ENCODE measurements at places on chromosomes 6 and 20.
A peak's percentile ranks its signal among the peaks of the same experiment; 100 is the strongest.

DNA sequence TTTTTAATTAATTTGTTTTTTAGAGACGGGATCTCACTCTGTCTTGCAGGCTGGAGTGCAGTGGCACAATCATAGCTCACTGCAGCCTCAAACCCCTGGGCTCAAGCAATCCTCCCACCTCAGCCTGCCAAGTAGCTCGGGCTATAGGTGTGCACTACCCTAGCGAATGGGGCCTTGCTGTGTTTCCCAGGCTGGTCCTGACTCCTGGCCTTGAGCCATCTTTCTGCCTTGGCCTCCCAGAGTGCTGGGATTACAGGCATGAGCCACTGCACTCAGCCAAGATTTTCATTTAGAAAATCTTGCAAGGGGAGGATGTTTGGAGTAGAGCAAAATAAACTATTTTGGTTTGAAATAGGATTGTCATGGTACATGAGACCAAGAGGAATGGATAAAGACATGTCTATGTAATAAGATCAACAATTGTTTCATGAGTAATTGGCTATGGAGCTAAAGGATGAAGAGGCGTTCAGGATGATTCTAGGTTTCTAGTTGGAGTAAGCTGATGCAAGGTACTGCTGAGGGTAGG is 237.8 kb downstream of the UST start:
- no peak for DNase-seq

DNA sequence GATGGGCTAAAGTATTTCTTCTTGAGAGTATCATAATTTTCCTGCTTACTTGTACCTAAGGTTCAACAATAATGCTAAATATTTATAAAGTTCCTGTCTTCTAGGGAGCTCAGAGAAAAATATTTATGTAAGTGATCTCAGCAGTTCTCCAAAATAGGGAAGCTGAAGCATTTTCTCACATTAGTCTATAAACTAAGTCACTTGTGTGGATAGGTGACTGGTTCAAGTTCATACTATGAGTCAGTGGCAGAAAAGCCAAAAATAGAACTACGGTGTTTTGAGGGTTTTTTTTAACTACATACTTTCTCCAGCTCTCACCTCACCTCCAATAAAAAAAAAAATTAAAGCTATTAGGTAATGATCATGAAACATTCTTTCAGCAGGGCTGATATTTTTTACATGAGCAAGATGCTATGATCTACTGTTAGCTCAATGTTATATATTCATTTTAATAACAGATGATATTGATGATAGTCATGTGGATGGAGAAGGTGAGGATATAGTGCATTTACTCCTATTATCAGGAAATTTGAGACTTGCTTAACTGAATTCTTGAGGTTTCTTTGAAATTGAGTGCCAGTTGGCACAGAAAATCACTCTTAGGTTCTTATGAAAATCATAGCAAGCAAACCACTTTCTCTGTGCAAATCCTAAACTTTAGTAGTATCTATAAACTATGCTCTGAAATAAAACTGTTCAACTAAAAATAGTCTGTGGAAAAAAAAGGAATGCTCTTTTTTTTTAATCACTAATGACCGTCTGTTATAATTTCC is 4.1 kb upstream of the MOXD1 start:
- DNase-seq = no peak

GRCh38 chr6:160595838-160596832 is 67.9 kb downstream of the LPA start:
- no peak for DNase-seq

DNA sequence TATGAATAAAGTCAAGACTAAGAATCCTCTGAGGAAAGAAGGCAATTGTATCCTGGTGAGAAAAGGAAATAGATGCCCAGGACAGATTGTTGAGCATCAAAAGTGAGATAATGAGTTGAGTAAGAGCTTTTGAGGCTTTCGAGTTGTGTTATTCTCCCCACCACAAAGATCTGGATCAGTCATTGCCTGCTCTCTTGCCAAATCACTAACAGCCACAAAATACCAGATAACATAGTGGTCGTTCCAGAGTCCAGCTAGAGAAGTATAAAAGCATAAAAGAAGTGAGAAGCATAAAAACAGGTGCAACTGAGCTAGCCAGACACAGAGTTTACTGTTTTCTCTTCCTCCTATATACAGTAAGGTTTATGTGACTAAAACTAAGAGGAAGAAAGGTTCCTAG is 4.9 kb downstream of the SPINT4 start:
- no peak for DNase-seq

DNA sequence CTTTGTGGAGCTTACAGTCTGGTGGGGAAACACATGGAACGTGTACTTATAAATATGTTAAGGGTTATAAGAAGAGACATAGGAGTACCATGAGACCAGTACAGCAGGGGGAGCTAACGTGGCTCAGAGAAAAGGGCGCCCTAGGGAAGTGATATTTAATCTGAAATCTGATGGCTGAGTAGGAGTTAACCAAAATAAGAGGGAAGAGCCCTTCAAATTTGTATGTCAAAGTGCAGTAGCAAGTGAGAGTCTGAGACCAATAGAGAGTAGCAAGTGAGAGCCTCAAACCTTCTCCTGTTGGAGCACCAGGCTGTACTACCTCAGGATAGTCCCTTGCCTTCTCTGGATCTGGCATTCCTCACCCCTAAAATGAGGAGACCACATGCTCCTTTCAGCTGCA is 6.1 kb upstream of the PKIG start:
- no peak for DNase-seq

GRCh38 chr6:6823568-6824224 is 235.2 kb downstream of the LY86 start:
- no peak for DNase-seq

- DNase-seq = no peak
Observed at GRCh38 chr20:52494244-52494643, 302.7 kb upstream of the ZFP64 start.

- DNase-seq = peak; percentile 97
Observed at GRCh38 chr6:32175711-32176475, at the start of gene AGPAT1. Gene AGPAT1 (minus strand): TSS chr6:32176084. CDS start chr6:32171496, 4,588 bp downstream.

DNA sequence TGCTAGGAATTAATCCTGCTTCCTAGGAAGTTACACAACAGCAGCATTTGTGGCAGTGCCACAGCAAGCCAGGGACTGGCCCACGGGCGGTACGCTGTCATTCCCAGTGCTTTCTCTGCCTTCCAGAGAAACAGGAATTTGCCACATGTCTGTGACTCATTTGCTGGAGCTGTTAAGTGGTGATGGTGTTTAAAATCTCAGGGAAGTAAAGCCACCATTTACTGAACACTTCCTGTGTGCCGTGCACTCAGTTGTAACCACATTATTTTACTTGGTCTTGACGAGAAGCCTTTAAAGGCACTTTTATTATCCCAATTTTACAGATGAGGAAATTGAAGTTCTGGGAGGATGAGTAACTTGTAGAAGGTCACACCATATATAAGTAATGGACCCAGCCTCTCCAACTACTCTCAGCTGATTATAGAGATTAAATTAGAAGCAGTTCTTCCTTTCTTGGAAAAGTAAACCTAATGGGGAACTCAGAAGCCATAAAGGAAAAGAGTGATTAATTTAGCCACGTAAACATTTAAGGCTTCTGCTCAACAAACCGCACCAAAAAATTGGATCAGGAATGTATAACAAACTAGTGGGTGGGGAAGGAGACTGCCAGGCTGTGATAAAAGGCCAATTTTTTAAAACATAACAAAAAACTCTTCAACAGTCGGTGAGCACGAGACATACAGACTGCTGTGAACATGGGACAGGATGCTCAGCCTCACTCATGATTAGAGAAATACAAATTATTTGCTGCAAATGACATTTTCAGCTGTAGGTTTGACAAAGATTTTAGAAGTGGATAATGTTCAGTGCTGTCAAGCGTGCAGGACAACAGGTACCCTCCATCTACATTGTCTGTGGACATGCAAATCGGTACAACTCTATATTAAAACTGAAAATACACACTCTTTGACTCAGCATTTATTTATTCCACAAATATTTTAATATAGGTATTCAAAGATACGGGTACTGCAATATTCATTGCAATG is 311.2 kb downstream of the NRN1 start:
- no peak for DNase-seq

GRCh38 chr6:109091314-109092024 is 3.2 kb downstream of the SESN1 start:
- DNase-seq = no peak

DNA sequence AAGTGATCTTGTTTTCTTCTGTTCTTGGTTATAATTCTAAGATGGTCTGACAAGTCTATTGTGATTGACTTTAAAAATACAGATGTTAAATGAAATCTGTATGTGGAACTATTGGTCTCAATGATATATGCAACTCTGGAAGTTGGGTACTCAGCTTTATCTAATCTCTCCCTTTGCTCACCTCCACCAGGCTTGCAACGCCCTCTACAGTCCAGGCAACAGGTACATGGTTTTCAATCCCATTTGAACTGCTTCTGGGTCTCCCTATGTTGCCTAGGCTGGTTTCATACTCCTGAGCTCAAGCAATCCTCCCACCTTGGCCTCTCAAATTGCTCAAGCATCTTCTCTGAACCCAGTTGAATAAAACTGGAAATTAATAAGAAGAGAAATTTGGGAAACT is 25.6 kb upstream of the HLA-DQB1 start:
- DNase-seq = peak; percentile 58

DNA sequence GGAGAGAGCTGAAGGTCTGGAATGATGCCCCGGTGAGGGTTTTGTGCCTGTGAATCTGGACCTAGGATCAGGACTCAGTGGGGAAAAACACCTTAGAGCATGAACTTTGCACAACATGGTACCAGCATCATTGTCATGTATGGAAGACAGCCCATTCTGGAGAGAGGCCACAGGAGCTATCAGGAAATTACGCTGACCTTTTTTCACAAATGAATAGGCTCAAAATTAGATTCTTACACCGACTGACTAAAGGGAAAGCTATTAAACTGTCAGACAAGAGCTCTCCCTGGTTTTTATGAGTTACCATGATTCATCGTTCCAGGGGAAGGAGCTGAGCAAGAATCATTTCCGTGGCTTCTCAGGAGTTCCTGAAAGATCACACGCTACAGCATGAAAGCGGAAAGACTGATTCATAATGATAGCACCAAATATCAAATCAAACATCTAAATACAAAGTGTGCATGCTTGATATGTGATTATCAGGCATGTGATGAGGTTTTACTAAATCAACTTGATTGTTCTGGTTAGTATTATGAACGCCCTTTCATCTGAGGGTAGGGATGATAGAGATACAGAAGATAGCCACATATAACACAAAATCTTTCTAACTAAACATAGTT is 224.9 kb upstream of the SMLR1 start:
- DNase-seq = no peak

DNA sequence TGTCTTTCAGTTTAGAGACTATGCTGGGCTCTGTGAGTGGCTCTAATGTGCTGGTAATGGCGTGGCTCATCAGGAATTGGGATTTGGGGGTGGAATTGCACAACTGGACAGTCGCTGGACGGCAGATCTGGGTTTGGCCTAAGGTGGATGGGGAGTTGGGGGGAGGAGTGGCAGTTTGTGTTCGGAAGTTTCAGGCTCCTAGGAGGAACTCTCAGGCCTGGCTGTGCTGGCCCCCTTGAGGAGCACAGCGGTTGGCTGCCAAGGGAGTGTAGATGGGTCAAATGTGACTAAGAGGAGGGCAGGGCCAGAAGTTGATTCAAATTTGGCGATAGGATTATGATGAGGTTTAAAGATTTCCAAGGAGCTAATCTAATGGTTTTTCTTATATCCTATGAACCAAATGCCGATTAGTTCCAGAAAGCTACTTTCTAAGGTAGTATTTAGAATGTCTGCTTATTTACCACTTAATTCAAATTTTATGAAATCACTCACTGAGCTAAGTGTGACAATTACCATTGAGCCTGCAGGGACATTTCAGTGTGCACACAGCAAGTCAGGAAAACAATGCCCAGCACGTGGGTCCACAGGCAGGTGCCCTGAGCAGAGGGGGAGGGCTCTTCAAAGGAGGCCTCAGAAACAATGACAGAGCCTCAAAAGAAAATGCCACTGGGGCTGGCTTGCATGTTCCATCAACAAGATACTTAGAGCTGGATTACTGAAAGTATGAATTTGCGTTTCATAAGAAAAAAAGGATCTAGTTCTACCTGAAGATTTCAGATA is 111.0 kb downstream of the GJA10 start:
- no peak for DNase-seq

DNA sequence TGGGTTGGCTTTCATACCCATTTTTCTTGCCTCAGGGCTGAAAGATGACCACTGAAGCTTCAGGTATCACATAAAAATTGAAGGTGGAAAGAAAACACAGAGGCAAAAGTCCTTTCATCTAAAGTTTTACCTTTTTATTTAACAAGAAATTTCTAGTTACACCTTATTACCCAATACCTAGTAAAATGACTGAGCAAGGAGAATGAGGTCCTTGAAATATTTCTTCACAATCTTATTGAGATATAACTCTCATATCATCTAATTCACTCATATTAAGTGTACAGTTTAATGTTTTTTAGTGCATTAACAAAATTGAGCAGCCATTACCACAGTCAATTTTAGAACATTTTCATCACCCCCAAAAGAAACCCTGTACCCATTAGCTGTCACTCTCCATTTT is 112.9 kb upstream of the ADTRP start:
- DNase-seq = no peak

DNA sequence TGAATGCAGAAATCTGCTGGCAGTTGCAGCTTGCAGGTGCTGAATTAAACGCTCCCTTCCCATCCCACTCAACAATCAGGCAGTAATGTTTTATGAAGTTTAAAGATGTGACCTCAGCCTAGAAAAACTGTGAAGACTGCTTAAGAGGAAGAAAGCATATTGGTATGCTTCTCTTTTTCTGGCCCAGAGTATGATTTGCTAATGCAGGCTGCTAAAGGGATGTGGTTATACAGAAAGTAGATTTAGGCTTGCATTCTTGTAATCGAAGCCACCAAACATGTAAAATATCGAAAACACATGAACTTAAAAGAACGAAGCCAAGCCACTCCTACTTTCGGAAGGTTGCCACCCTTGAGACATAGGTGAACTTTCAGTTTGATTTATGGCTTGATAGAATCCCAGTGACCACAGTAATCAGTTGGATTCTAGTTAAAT is 40.7 kb downstream of the MAP3K5 start:
- DNase-seq = peak; percentile 22

GRCh38 chr20:19376451-19377229 is 164.2 kb downstream of the SLC24A3 start:
- DNase-seq = no peak

- no peak for DNase-seq
Observed at GRCh38 chr6:105519954-105520353, 117.1 kb upstream of the PREP start.

GRCh38 chr6:158947284-158947683 is 52.7 kb downstream of the RSPH3 start:
- no peak for DNase-seq

DNA sequence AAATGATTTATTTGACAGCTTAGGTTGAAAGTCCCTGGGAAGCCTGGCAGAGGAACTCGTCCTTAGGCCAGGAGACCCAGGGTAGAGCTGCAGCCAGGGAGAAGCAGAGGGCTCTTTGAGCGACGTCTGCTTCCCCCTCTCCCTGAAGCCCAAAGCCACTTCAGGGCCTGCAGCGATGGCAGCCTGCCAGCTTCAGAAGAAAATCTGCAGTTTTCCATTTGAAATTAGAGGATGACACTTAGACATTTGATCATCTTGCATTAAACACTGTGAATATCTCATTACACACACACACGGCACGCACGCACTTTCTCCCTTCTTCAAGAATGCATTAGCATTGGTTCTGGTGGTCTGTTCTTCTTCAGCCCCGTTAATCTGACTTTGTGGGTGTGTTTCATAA is 96.5 kb downstream of the PLEKHG1 start:
- DNase-seq = no peak

- no peak for DNase-seq
Observed at GRCh38 chr6:127221201-127221600, 45.5 kb upstream of the RNF146 start.

All from effector memory CD8-positive, alpha-beta T cell (primary cell).